ENCODE measurements at places on chromosomes 6 and 20.

DNA sequence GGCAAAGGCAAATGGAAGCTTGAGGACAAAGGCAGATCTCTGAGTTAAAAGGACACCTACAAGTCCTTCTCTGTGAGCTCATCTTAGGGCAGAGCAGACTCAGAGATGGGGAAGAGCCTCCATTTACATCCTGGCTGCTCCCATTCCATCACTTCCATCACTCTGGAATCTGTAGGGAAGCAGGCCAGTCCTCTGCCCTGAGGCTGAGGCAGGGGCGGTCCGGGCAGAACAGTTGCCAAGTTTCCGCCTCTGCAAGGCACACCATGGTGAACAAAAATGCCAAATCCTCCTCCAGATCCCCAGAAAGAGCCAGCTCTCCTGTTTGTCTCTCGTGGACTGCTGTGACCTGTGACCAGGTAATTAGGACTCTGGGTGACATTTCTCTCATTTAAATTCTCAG, 209.6 kb upstream of the SSTR4 start:
- DNase-seq: no peak

GRCh38 chr6:42561986-42562385, 1.8 kb upstream of the UBR2 start:
- no peak for DNase-seq

DNA sequence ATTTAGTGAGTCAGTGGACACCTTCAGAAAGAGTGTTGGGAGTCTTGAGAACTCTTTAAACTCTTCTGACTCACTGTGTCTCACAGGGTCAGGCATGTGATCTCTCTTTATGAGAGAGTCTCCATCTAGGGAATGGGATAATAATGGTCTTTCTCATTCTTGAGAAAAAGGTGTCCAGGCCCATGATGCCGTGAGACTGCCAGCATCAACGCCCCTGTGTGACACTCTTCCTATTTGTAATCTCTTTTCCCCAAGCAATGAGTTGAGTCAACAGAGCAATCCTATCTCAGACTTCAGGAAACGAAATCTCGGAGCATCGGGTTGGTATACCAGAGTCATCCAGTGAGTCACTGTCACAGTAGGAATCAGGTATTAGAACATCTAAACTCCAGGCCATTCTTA, 82.3 kb upstream of the BMP2 start:
- DNase-seq: no peak

GRCh38 chr6:146542881-146543210, 787 bp upstream of the RAB32 start:
- DNase-seq: no peak

DNA sequence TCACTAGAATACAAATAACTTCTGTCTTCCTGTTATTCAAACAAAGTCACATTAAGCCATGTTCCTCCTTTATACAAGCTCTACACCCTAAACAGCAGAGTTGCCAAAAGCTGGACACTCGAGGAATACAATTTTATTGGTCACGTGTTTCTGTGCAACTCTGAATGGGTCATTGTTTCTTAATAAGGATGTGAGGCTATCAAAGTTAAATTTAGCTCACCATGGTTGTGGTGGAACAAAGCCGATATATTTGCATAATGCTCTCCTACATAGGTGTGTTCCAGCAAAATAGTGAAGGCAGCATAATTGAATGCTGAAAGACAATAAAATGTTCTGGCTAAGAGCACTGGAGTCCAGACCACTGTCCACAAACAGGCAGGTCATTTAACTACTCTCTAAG, 36.9 kb upstream of the CD2AP start:
- peak; percentile 49 for DNase-seq

GRCh38 chr6:34583461-34583860, 27.3 kb upstream of the SPDEF start:
- no peak for DNase-seq

DNA sequence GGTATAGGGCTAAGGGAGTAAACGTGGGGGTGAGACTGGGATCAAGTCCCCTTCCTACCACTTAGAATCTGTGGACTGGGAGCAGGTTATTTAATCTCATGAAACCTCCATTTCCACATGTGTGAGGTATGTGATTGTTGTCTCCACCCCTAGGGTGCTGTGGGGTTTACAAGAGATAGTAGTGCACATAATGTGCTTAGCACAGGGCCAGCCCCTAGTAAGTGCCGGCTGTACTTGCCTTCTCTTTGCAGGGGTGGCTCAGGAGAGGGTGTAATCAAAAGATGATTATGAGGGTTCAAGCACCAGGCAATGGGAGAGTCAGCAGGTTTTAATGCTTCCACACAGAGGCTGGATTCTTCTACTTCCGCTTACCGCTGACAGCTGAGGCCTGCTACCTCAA, 6.9 kb downstream of the NT5E start:
- no peak for DNase-seq

DNA sequence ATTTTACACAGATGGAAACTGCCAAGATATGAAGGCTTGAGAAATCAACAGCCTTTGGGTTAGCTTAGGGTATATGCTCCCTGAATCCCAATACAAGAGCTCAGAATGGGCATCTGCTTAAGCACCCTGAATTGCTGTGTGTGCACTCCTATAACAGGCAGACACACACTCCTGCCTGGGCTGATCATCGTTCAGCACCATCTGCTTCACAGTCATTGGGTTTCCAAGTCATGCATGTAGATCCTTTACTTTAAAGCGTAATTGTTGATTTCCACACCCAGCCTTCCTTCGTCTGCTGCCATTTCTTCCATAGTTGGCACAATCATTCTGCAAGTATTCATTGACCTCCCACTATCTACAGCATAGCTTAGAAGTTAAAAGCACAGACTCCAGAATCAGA, 263.5 kb downstream of the CBLN4 start:
- no peak for DNase-seq

- DNase-seq: no peak
Measured at GRCh38 chr20:37114012-37114411, 18.2 kb upstream of the RBL1 start.

DNA sequence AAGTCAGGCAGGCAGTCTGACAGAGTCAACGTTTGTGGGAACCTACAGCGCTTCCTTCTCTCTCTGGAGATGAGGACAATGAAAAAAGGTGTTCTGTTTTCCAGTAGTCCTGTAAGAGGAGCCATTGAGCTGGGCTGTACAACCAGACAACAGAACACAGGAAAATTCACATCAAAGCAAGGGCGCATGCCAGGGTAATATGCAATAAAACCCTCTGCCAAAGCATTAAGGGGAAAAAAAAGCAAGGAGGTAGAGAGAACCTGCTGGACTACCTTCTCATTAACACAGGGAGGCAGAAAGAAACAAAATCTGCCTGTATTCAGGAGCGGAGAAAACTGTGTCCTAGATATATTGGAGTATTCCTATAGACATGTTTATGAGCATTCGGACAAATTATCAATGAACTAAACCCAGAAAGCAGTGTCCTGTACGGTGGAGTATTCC, 1.3 kb downstream of the RNF24 start:
- DNase-seq: peak; percentile 46

GRCh38 chr20:41176711-41177552, 39.6 kb downstream of the PLCG1 start:
- DNase-seq: no peak

GRCh38 chr6:106977246-106977645, 2.7 kb upstream of the CD24 start:
- no peak for DNase-seq

DNA sequence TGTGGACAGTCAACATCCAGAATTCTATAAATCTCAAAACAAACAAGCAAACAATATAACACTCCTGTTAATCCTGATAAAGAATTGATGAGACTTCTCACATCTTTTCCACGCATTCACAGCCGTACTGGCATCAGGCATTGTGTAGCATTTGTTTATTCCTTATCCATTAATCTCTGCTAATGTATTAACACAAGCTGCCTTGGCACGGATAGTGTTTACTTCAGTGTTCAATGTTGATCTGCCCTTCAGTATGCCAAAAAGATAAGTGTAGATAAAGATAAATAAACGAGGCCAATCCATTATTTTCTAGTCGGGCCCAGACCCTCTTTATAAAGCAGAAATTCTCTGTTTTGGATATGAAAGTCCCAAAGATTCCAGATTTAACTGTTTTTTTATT, 16.1 kb downstream of the UFL1 start:
- no peak for DNase-seq

DNA sequence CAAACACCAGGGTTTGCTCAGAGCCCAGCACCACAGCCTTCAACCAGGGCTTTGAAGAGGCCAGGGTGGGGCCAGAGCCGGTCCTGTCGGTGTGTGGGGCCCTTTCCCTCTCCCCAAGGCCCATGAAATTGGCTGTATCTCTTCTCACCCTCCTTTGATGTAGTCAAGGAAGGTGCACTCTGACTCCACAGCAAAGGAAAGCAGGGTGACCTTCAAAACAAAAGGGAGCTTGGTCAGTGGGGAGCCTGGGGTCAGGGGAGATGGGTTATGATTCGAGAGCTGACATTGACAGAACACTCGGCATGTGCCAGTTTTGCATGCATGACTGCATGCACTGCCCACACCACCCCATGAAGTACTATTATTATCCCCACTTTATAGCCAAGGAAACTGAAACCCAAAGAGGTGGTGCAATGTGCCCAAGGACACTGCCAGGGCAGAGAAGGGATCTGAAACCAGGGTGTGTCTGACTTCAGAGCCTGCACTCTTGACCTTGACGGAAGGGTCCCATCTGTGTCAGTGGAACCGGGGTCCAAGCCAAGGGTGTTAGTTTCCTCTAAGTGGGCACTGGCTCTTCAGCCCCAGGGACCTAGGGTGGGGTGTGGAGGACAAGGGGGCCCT, 55.4 kb downstream of the RAB44 start:
- DNase-seq: no peak

DNA sequence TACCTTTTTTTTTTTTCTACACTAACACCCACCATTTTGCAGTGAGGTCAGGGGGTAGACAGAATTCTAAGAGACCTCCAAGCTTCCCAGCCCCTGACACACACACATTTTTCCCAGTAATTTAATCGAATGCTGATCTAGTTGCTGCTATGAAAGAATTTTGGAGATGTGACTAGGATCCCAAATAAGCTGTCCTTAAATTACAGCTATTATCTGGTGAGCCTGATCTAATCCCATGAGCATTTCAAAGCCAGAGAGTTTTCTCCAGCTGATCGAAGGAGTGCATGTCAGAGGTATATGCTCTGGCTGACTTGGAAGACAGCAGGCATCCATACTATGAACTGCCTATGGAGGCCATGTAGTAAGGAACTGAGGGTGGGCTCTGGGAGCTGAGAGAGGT, 503.8 kb upstream of the MARCKS start:
- no peak for DNase-seq

- DNase-seq: no peak
Measured at GRCh38 chr6:35105078-35105477, 36.1 kb downstream of the TCP11 start.

GRCh38 chr6:150138638-150139037, 4.2 kb upstream of the PPP1R14C start:
- DNase-seq: no peak

GRCh38 chr20:61605283-61605682, 353.2 kb downstream of the CDH4 start:
- DNase-seq: no peak

- DNase-seq: no peak
Measured at GRCh38 chr20:61573415-61574305, 321.6 kb downstream of the CDH4 start.

Data from GM20000 (cell line).